Kidney tubule cell (primary cell): ENCODE measurements at places on chromosomes 7 and 10.
A peak's percentile ranks its signal among the peaks of the same experiment; 100 is the strongest.

DNA sequence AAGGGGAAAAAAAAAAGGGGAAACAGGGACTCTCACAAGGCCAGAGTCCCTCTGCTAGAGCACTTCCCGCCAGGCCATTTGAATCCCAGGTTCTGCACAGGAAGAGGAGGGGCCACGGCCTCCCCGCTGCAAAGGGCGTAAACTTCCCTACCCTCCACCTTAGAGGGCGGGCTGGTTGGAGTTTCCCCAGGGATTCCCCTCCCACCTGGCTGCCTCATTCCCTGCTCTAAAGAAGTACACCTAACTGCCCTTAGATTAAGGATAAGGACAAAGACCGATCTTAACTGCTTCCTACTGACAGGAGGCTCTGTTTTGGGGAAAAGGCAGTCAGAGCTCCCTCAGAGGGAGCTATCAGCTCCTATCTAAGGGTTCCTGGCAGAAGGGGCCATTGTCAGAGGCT is 102.0 kb upstream of the ARMC3 start:
- peak; percentile 76 for DNase-seq

GRCh38 chr10:124436191-124436638 is 13.6 kb downstream of the NKX1-2 start:
- DNase-seq = peak; percentile 9

DNA sequence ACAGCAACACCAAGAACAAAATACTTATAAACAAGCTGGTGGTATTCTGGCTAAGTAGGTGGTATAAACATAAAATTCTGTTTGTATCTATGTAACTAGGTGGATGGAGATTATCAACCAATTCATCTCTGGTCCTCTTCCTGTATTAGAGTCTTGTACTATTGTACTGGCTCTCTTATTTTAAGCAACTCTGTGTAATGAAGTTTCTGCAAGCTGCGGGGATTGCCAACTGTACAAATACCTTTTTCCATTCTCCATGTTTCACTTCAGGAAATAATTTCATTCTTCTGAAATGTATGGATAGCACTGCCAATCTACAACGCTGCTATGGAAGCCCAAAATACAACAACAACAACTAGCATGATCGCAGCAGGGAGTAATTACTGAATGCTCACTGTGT is 44.8 kb downstream of the JAZF1 start:
- DNase-seq = no peak

DNA sequence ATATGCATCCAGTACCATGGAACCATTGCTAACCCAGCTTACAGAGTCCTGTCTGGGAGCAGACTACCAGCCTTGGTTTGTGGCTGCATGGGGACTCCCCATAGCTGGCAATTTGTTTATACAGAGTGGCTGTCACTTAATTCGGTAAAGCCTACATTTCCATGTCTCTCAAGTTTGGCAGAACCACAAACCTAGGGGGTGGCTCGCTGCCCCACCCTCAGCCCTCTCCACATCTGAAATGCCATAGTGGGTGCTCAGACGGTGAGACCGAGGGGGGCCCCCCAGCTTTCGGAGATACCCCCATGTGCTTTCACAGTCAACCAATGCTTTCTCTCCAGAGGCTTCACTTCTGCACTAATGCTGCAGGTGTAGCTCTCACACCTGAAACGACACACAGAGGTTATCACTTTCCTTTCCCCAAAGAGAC is 75.5 kb upstream of the KAT6B start:
- no peak for DNase-seq

DNA sequence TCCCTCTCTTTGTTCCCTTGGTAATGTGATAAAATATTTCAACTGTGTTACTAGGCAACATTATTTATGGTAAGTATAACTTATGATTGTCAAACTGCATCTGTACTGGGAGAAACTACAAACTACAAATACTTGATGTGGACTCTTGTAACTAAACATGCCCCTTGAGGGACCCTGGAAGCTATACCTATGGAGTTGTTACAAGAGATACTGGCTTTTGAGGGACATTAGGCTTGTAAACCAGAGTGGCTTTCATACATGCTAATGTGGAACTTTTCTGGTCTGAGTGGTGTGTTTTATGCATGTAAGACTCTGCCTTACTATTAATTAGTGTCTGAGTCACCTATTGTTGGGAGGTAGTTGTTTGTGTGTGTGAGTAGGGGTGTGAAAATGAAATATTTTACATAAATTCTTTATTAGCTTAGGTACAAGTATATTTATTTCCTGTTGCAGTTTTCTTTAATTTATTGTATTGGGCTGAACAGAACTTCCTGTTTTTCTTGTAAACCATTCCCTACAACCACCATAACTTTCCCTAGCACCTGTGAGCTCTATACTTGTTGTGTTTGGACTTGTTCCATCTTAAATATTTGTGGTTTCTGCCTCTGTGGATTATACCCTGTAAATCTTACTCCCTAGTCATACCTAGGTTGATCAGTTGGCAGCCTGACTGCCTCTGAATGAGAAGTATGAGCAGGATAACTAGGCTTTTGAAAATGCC is 49.8 kb downstream of the STK31 start:
- peak; percentile 96 for DNase-seq

DNA sequence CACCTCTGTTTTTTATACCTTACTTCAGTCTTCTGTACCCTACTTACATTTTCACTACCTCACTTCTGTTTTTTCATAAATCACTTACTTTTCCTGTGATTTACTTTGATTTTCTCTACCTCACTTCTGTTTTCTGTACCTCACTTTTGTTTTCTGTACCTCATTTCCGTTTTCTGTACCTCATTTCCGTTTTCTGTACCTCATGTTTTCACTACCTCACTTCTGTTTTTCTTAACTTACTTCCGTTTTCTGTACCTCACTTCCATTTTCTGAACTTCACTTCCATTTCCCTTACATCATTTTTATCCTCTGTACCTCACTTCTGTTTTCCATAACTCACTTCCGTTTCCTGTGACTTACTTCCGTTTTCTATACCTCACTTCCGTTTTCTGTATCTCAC is 492.0 kb upstream of the AKR1E2 start:
- DNase-seq = no peak

GRCh38 chr7:7524121-7524520 is 11.6 kb downstream of the COL28A1 start:
- no peak for DNase-seq

DNA sequence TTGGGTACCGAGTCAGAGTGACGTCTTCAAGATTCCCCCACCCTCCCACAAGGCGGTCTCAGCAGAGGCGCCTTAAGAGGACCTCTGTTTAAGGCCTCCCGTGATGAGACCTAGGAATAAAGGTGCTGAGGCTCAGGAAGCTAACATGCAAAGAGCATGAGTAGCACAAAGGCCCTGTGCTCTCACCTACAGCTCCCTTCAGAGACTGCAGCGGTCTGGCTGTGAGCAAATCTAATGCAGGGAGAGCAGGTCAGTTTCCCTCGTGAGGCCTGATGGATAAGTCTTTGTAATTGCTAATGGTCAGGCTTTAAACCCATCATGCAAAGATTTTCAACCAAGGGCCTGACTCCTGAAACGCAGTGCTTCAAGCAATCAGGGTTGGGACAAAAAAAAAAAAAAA is 909.3 kb upstream of the GHITM start:
- no peak for DNase-seq

- no peak for DNase-seq
These were observed 341.3 kb upstream of the SEMA3C start for GRCh38 chr7:81260152-81260551.

GRCh38 chr7:55641273-55641691 is 69.0 kb upstream of the VOPP1 start:
- DNase-seq = peak; percentile 85

DNA sequence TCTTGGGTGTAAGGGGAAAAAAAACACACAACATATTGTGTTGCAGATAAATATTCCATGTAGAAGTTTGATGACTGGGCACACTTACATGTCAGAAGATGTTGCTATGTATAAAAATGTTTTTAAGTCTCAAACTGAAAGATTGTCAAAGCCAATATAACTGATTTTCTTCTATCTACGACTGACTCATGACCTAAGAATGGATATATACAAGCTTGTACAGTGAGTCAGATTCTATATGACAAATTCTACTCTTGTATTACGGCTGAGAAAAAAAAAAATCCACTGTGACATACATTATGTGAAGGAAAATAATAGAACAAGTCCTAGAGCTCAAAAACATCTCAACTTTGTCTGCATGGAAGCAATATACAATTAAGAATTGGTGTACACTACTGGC is 343.0 kb upstream of the PCDH15 start:
- DNase-seq = no peak

GRCh38 chr7:727104-727805 is at the start of gene PRKAR1B:
TSS of gene PRKAR1B (minus strand) at chr7:727281. CDS start at chr7:711505, 15,776 bp downstream.
- peak; percentile 44 for DNase-seq

DNA sequence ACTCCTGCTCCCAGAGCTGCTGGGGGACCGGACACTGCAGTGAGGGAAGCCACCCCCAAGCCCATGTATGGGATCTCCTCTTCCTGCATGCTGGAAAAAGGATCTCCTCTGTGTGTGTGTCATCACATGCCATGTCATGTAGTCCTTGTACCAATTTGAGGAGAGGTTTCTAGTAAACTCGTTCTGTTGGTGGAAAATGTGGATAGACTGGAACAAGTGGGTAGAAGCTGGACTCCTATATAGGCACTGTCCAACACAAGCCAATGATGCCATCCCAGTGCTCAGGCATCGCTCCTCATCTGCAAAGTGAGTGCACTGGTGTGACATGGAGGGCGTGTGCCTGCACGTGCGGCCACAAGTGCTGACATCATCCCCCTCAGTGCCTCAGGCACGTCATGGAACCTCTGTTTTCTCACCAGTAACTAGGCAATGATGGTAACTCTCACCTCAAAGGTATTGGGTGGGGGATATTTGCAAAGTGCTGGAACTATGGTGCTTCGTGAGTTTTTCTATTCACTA is 19.3 kb downstream of the MYO1G start:
- DNase-seq = peak; percentile 17

DNA sequence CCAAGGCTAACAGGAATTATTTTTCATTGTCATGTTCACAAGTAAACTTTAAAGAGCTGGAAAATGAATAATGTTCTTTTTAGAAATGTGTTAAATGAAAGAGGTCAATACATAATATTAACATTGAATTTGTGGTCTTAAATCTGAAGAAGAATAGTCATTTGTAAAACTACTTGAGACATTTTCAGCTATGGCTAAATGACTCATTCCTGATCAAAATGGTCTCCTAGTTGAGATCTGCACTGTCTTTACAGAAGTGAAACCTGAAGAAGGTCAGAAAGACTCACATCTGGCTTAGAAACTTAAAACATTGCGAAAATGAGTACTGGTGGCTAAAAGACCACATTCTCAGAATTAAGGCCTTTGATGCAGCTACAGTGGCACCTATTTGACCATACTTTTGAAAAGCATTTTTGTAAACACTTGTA is 5.9 kb downstream of the PIK3CG start:
- peak; percentile 10 for DNase-seq

- peak; percentile 34 for DNase-seq
These were observed 25.1 kb downstream of the CASP7 start for GRCh38 chr10:113704637-113705343.
